ENCODE measurements at places on chromosomes 5 and 9. TPM values are rescaled to one million over a fixed set of nuclear protein-coding genes. Genes with fewer than 3 reads are reported as not detected.
A peak's percentile ranks its signal among the peaks of the same experiment; 100 is the strongest.

DNA sequence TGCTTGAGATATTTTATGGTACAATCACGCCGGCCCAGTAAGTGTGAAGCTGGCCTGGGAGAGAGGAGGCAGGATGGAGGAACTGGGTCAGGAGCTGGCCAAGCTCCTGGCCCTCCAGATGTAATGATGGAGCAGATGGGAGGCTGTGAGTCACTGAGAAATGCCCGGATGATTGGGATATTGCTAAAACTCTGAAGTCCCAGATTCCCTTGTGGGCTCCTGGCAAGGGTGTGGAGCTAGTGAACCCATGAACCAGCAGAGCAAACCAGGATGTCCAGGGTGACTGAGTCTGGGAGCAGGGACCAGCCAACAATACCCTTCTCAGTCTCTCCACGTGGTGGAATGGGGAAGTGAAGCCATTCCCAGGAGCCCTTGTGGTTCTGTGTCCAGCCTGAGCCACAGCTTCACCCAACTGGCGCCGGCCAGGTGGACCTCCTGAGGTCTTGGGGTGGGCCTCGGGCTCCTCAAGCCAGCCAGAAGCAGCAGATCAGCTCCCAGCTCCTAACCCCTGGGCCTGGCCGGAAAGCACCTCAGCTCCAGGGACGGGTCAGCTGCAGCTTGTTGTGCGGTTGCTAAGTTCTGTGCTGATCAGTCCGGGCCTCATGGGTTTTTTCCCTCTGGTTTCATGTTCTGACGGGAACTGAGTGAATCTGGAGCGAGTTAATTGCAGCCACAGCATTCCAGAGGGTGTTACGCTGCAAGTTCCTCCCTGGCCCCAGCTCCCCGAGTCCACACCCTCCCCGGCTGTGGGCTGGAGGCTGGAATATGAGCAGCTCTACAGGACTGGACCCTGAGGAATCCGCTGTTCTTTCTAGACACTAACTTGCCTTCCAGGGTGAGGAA is 37.6 kb downstream of the DUSP1 start:
- DNase-seq, result no peak

Gene PHF24
- total RNA-seq, result 1.3 TPM

Gene KCNIP1
- total RNA-seq, result not detected

Gene MEIKIN
- not detected for total RNA-seq

DNA sequence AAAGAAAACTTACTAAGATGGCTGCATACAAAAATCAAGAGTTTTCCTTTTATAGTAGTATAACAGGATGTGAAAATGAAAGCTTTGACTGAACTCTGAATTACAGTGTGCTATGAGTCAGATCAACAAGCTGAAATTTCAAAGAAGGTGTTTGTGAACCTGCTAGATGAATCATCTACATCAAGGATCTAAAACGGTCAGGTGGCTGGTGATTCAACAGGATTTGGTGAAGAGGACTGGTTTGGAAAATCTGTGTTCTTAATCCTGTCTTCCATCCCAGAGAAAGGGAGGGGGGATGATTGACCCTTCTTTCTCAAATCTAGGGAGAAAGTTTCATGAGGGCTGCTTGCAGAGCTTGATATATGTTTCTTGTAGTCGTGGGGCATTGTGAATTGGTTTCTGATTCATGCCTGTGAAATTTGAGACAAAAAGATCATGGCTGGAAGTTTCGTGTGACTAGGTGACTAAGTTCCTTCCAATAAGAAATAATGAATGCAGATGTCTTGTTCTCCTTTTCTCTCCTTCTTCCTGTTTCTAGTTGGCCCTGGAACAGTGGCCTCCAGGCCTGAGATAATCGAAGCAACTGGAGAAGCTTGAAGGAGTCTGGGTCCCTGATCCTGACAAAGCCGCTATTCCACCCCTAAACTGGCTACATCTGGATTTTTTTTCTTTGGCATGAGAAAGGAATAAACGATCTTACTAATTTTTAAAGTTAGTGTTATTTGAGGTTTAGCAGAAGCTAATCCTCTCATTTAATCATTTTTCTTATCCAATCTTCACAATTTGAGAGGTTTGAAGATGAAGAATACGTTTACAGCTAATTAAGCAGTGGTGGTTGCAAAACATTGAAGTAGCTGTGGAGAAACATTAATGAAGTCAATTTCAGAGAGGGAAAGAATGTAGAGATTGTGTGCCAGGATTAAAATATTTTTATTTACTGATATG is 67.2 kb downstream of the MRPS30 start:
- peak; percentile 88 for DNase-seq

Gene FRRS1L
- total RNA-seq, result 0.03 TPM

- DNase-seq, result peak; percentile 38
Measured at GRCh38 chr9:8825585-8826147, 1026.1 kb upstream of the DMAC1 start.

GRCh38 chr5:11383506-11384095 is 520.6 kb downstream of the CTNND2 start:
- DNase-seq, result no peak

DNA sequence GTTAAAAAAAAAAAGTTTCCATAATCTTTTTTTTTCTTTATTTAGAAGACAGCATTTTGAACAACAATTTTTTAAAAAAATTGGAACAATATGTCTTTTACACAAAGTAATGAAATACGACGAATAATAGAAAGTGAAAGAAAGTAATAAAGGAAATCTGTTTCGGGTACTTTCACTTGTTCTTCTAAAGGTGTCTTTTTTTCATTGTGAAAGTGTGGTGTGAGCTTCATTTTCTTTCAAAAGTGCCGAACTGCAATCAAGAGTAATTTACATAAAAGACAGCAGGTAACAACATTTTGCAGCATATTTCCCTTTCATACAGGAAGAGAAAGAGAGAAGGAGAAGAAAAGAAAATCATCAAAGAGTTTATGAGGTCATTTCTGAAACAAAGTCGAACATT is 159.7 kb upstream of the CDH12 start:
- no peak for DNase-seq

DNA sequence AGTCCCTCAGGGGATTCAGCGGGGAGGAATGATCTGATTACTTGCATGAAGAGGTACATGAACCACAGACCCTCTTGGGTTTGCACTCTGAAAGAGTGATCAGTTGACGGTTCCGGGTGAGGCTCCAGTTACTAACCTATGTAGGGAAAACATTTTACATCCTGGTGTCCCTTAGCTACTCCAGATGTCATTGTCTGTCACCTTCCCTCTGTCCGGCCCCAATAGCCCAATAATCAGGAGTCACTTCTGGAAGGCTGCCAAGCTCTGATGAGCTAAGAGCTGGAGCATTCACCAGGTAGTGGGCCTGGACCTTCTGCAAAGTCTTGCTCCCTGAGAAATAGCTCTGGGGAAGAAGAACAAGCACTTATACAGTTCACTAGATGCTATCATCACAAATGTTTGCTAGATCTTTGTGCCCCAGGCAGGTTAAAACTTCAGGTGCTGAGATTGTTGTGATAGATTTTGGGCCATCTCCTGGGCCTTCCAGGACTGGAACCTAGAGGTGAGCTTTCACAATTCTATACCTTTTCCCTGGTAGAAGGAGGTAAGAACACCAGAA is 64.5 kb downstream of the ENTREP1 start:
- no peak for DNase-seq

- DNase-seq, result no peak
Measured at GRCh38 chr9:137316012-137316981, 14.2 kb upstream of the NRARP start.

DNA sequence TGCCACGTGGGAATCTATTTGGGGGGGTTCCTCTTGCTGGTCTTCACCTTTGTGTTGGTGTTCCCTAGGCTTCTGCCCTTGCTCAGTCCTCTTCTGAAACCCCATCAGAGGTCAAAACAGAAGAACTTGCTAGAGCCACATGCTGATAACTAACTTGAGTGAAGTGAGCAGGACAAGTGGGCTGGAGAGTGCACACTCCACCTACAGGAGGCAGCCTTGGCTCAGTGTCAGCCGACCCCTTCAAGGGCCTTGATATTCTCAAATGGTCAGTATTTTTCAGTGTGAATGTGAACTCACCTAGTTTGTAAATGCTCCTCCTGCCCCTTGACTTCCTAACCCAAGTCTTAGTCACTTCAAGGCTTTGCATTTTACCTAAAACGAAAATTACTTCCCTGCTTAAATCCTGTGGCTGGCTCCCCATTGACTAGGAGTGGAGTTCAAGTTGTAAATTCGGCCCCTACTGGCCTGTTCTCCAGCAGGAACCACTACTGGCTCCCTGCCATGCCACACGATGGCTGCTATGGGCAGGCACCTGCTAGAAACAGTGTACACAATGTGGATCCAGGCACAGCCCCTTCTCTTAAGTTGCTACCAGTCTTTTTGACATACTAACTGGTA is 3.6 kb upstream of the SLC1A3 start:
- peak; percentile 71 for DNase-seq

- no peak for DNase-seq
Measured at GRCh38 chr5:34409373-34409772, 246.8 kb upstream of the RAI14 start.

Gene SPOCK1
- 26.0 TPM for total RNA-seq

GRCh38 chr9:8114826-8115225 is 315.2 kb upstream of the DMAC1 start:
- DNase-seq, result no peak

GRCh38 chr5:136909906-136910305 is 544.6 kb upstream of the TRPC7 start:
- no peak for DNase-seq

Gene PAEP
- total RNA-seq, result 41.1 TPM

DNA sequence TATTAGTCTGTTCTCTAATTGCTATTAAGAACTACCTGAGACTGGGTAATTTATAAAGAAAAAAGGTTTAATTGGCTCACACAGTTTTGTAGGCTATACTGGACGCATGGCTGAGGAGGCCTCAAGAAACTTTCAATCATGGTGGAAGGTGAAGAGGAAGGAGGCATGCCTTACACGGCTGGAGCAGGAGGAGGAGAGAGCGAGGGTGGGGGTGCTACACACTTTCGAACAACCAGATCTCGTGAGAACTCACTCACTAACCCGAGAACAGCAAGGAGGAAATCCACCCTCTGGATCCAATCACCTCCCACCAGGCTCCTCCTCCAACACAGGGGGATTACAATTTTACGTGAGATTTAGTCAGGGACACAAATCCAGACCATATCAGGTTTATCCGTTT is 90.0 kb downstream of the RMI1 start:
- no peak for DNase-seq

- DNase-seq, result no peak
Measured at GRCh38 chr9:13330396-13331004, 51.0 kb upstream of the MPDZ start.

DNA sequence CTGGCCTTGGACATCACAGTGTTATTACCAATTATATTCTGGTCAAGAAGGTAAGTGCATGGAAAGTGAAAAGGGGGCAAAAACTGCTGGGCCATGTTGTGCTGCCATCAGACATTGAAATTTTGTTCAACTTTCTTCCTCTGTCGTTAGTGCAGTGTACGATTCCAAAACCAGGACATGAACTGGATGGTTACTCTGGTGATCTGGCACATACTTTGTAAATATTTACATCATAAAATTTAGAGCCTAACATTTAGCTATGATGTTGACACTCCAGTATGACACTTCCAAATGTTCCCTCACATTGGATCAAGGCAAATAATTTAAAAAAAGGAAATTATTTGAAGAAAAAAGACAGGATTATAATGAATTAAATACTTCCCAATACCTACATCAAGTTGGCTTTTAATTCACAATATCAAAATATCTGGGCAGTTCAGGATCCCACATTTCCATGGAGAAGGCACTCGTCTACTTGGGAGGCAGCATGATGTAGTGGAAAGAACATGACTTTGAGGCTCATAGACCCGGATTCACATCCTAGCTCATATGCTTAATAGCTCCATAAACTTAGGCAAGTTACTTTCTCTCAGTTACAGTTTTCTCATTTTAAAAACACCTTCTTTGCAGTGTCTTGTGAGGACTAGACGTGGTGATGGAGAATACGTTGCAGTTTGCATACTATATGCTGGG is 342.5 kb upstream of the MPDZ start:
- DNase-seq, result no peak

DNA sequence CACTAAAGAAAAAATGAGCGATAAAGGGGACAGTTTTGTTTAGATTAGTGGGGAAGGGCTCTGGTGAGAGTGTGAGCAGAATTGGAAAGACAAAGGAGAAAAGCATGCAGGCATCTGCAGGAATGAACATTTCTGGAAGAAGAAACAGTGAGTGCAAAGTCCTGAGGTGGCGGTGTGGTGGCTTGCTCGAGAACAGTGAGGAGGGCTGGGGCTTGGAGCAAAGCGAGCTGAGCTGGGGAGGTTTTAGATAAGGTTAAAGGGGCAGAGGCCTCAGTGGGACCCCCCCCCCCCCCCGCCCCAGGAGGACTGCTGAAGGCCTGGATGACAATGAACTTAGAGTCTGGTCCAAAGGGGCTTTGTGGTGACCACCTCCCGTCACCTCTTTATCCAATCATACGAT is 202.7 kb upstream of the MVB12B start:
- DNase-seq, result no peak

- peak; percentile 39 for DNase-seq
Measured at GRCh38 chr5:27814983-27815382, 776.6 kb upstream of the CDH9 start.

GRCh38 chr5:74325866-74326265 is 314.7 kb downstream of the ENC1 start:
- no peak for DNase-seq

DNA sequence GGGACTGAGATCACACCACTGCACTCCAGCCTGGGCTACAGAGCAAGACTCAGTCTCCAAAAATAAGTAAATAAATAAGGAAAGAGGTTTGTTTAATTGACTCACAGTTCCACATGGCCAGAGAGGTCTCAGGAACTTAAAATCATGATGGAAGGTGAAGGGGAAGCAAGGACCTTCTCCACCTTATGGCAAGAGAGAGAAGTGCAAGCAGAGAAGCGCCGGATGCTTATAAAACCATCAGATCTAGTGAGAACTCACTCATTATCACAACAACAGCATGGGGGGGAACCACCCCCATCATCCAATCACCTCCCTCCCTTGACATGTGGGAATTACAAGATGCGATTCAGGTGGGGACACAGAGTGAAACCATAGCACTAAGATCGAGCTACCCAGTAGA is 22.8 kb upstream of the RGMB start:
- DNase-seq, result peak; percentile 71

GRCh38 chr5:671459-672328 is 21.5 kb downstream of the TPPP start:
- peak; percentile 80 for DNase-seq

- DNase-seq, result no peak
Measured at GRCh38 chr9:85516455-85516854, 225.3 kb downstream of the AGTPBP1 start.

Measured in SK-MEL-5 (cell line).